ENCODE measurements at places on chromosomes 3 and 15. TPM values are rescaled to one million over a fixed set of nuclear protein-coding genes. Genes with fewer than 3 reads are reported as not detected.

DNA sequence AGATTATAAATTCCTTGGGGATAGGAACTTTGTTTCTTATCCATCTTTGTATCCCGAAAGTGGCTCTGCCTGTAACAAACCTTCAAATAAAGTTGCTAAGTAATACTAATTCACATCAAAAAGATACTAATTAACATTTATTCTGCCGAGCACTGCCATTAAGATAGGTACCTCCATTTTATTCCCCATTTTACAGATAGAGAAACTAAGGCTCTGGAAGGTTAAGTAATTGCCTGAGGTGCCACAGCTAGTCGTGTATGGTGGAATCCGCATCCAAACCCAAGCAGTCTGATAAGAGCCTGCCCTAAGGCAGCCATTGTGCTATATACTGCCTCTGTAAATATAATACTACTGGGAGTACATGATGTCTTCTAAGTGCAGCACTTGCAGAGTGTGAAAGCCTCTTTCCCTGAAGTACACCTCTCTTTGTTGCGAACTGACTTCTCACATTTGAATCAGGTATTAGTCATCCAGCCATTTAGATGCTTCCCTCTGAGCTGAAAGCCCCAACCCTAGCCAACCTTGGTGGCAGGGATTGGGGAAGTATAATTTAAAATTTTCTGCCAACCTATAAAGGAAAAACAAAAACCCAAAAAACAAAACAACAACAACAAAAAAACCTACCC, 78.5 kb upstream of the CHD2 start:
- no peak for DNase-seq
- H3K36me3 ChIP-seq: no peaks in the 10 kb centered on the region
- no peak overlapping the region for H3K4me3 ChIP-seq

The CPN2 gene
- total RNA-seq: not detected

GRCh38 chr3:57949344-57949743, 58.9 kb upstream of the FLNB start:
- DNase-seq: no peak
- H3K27me3 ChIP-seq: no peaks in the 10 kb centered on the region
- no peak overlapping the region for H3K4me3 ChIP-seq
- peak overlapping the region; percentile 31 for H3K27ac ChIP-seq

GRCh38 chr15:29570948-29571791, 251.1 kb downstream of the TJP1 start:
- peak overlapping the region; percentile 37 for H3K4me3 ChIP-seq
- H3K27me3 ChIP-seq: no peaks in the 10 kb centered on the region
- H3K27ac ChIP-seq: no peak overlapping the region
- DNase-seq: no peak
- H3K4me1 ChIP-seq: no peaks in the 10 kb centered on the region

GRCh38 chr3:18442756-18443664, 17.9 kb upstream of the SATB1 start:
- no peaks in the 10 kb centered on the region for H3K27me3 ChIP-seq
- H3K27ac ChIP-seq: no peak overlapping the region
- peak overlapping the region; percentile 42 for H3K4me3 ChIP-seq

The C2CD4A gene
- 0.28 TPM for total RNA-seq

- no peak overlapping the region for H3K27ac ChIP-seq
- DNase-seq: no peak
- no peaks in the 10 kb centered on the region for H3K4me1 ChIP-seq
- H3K4me3 ChIP-seq: no peak overlapping the region
- no peaks in the 10 kb centered on the region for H3K36me3 ChIP-seq
Observed at GRCh38 chr3:98644168-98644567, 50.8 kb upstream of the CPOX start.

The ZNF860 gene
- 4.4 TPM for total RNA-seq

DNA sequence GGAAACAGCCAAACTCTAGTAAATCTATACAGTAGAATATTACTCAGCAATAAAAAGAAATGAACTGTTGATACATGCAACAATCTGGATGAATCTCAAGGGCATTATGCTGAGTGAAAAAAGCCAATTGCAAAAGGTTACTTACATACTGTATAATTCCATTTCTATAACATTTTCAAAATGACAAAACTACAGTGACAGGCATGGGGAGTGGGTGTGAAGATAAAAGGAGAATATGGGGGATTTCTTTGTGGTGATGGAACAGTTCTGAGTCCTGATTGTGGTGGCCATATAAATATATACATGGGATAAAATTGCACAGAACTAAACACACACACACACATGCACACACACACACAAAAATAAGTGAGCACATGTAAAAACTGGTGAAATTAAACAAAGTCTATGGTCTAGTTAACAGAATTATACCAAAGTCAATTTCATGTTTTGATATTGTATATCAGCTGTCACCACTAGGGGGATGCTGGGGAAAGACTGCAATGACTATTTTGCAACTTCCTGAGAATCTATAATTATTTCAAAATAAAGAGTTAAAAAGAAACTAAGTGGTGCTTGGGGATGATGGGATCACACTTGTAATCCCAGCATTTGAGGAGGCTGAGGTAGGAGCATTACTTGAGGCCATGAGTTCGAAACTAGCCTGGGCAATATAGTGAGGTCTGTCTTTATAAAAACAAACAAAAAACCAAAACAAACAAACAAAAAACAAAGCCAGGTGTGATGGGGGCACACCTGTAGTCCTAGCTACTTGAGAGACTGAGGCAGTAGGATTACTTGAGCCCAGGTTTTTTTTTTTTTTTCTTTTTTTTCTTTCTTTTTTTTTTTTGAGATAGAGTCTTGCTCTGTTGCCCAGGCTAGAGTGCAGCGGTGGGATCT, 66.0 kb downstream of the SPTSSB start:
- no peaks in the 10 kb centered on the region for H3K4me1 ChIP-seq
- no peak overlapping the region for H3K4me3 ChIP-seq
- no peaks in the 10 kb centered on the region for H3K36me3 ChIP-seq
- DNase-seq: no peak
- no peak overlapping the region for H3K27ac ChIP-seq

The CFAP161 gene
- total RNA-seq: not detected

GRCh38 chr3:64815789-64816188, 128.0 kb upstream of the ADAMTS9 start:
- no peak for DNase-seq
- H3K4me3 ChIP-seq: no peak overlapping the region
- no peaks in the 10 kb centered on the region for H3K36me3 ChIP-seq
- no peaks in the 10 kb centered on the region for H3K27me3 ChIP-seq

DNA sequence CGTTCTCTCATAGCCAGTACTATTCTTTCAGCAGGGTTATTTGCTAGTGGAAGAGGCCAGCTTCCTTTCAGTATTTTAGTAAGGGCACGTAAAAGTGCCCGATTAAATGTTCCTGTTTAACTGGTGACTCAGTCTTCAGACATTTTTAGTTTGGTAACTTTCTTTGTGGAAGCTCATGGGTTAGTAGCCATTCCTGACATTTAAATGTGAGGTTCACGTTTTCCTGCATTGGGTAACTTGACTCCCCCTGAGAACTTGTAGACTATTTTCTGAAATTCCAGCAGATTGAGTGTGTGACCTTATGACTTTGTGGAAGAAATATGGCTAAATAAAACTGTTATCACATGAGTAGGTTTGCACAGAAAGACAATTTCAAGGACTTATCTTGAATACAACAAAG, 16.9 kb downstream of the ABHD2 start:
- no peaks in the 10 kb centered on the region for H3K36me3 ChIP-seq
- no peak for DNase-seq
- no peak overlapping the region for H3K4me3 ChIP-seq

GRCh38 chr3:117868766-117869165, 1159.2 kb downstream of the TUSC7 start:
- no peaks in the 10 kb centered on the region for H3K4me1 ChIP-seq
- H3K36me3 ChIP-seq: no peaks in the 10 kb centered on the region
- no peak overlapping the region for H3K27ac ChIP-seq
- DNase-seq: no peak

The OR4F6 gene
- not detected for total RNA-seq

The SIDT1 gene
- 19.9 TPM for total RNA-seq

DNA sequence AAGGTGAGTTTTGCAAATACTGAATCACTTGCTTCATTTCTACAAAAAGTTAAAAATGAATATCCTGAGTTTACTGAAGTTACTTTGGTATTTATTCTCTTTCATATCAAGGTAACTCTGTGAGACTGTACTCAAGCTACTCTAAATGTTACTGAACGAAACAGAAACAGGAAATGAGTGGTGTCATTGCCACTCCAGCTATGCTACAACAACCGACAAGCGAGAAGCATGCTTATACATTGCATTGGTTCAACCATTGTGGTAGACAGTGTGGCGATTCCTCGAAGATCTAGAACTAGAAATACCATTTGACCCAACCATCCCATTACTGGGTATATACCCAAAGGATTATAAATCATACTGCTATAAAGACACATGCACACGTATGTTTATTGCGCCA, 313.2 kb upstream of the THBS1 start:
- H3K4me1 ChIP-seq: no peaks in the 10 kb centered on the region
- H3K27me3 ChIP-seq: no peaks in the 10 kb centered on the region
- no peaks in the 10 kb centered on the region for H3K36me3 ChIP-seq
- no peak for DNase-seq
- H3K4me3 ChIP-seq: no peak overlapping the region

DNA sequence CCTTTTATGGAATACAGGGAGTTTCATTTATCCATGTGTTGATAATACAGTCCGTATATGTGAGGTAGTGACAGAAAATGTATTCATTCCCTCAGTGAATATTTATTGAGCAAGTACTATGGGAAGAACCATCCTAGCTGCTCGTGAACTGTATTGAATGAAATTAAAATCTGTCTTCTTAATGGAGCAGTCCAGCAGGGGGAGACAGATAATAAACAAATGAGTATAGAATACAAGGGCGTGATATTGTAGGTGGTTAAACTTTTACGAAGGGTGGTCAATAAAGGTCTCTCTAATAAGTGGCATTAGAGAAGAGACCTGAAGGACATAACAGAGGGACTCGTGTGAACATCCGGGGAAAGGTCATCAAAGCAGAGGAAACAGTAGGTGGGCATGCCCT, 62.7 kb upstream of the OSTN start:
- H3K4me1 ChIP-seq: no peaks in the 10 kb centered on the region
- no peak overlapping the region for H3K4me3 ChIP-seq
- no peak overlapping the region for H3K27ac ChIP-seq
- no peak for DNase-seq

The LARP6 gene
- 24.6 TPM for total RNA-seq

GRCh38 chr3:39409514-39410136, 3.1 kb downstream of the RPSA start:
- no peaks in the 10 kb centered on the region for H3K4me1 ChIP-seq
- peaks cover 8% of the 10 kb centered on the region for H3K36me3 ChIP-seq
- H3K4me3 ChIP-seq: no peak overlapping the region

- peak overlapping the region; percentile 100 for H3K4me3 ChIP-seq
- no peaks in the 10 kb centered on the region for H3K4me1 ChIP-seq
- DNase-seq: peak; percentile 12
- peak overlapping the region; percentile 95 for H3K27ac ChIP-seq
- H3K27me3 ChIP-seq: no peaks in the 10 kb centered on the region
Observed at GRCh38 chr3:196431181-196432136, 768 bp downstream of the UBXN7 start.

The PRTG gene
- 6.1 TPM for total RNA-seq

GRCh38 chr3:180881065-180881801, 31.2 kb upstream of the FXR1 start:
- no peak overlapping the region for H3K27ac ChIP-seq
- no peaks in the 10 kb centered on the region for H3K36me3 ChIP-seq
- no peak for DNase-seq

- H3K36me3 ChIP-seq: no peaks in the 10 kb centered on the region
- no peak overlapping the region for H3K4me3 ChIP-seq
- H3K4me1 ChIP-seq: no peaks in the 10 kb centered on the region
- H3K27ac ChIP-seq: no peak overlapping the region
Observed at GRCh38 chr3:137165117-137165806, 207.5 kb downstream of the IL20RB start.

The TNK2 gene
- 34.9 TPM for total RNA-seq

- no peak for DNase-seq
- no peak overlapping the region for H3K27ac ChIP-seq
- no peak overlapping the region for H3K4me3 ChIP-seq
- H3K4me1 ChIP-seq: no peaks in the 10 kb centered on the region
- no peaks in the 10 kb centered on the region for H3K27me3 ChIP-seq
- H3K36me3 ChIP-seq: no peaks in the 10 kb centered on the region
Observed at GRCh38 chr3:143617050-143617449, 231.2 kb downstream of the SLC9A9 start.

The SNTN gene
- not detected for total RNA-seq

DNA sequence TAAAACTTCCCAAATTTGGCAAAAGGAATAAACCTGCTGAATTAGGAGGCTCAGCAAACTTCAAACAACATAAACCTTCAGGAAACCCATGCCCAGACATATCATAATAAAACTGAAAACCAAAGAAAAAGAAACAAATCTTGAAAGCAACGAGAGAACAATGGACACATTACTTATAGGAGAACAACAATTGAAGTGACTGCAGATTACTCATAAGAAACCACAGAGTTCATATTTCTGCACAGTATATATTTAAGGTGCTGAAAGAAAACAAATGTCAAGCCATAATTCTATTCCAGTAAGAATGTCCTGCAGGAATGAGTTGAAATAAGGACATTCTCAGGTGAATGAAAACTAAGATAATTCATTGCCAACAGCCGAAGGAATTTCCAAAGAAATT, 80.8 kb upstream of the PROK2 start:
- no peaks in the 10 kb centered on the region for H3K4me1 ChIP-seq
- no peaks in the 10 kb centered on the region for H3K36me3 ChIP-seq
- H3K4me3 ChIP-seq: no peak overlapping the region
- no peak for DNase-seq
- H3K27me3 ChIP-seq: no peaks in the 10 kb centered on the region

Data from prostate gland (tissue), 2 donors.